ENCODE measurements at places on chromosomes 3 and 15.

GRCh38 chr3:181564222-181564621 is 147.5 kb upstream of the SOX2 start:
- DNase-seq: no peak

GRCh38 chr3:37745921-37746320 is 115.8 kb upstream of the CTDSPL start:
- DNase-seq: no peak

- DNase-seq: no peak
Observed at GRCh38 chr3:123096731-123097130, 29.9 kb downstream of the PDIA5 start.

- no peak for DNase-seq
Observed at GRCh38 chr3:9331171-9331570, 31.7 kb upstream of the THUMPD3 start.

Data from CD4-positive, alpha-beta T cell treated with Interleukin-6 at 100 ng/mL for 8 hours (primary cell).